Right renal cortex interstitium (tissue), 3 donors: ENCODE measurements at places on chromosomes 4 and X.

- no peak for DNase-seq
Measured at GRCh38 chrX:134633832-134634231, 24.4 kb downstream of the PLAC1 start.

- no peak for DNase-seq
Measured at GRCh38 chrX:123905332-123905731, 45.5 kb downstream of the XIAP start.

GRCh38 chr4:40626183-40626990 is 3.3 kb downstream of the RBM47 start:
- no peak for DNase-seq

- no peak for DNase-seq
Measured at GRCh38 chrX:96729053-96729452, 44.4 kb downstream of the DIAPH2 start.

- DNase-seq, result no peak
Measured at GRCh38 chrX:119071381-119071780, 1.4 kb upstream of the CT47C1 start.
